ENCODE measurements at places on chromosomes 3 and 15.

GRCh38 chr3:112074616-112075497 is 11.3 kb upstream of the C3orf52 start:
- peak; percentile 90 for DNase-seq

DNA sequence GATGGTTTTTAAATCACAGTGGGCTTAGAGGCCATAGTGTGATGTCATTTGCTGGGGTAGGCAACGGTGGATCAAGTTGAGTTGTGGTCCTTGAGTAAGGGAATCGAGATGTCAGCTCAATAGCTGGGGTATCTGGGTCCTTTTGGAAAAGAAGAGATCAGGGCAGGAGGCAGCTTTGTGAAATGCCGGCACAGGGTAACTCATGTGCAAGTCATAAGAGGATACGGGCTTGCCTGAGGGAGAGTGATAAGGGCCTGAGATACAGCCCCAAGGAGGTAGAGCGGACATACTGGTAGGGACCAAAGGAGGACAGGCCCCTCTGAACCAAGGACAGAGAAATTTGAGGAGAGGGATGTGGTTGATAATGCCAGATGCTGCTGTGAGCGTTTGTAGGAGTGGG is 4.2 kb upstream of the FAM131A start:
- no peak for DNase-seq

GRCh38 chr3:197578376-197578775 is 22.6 kb upstream of the BDH1 start:
- no peak for DNase-seq

GRCh38 chr3:186843039-186843432 is 526 bp downstream of the ADIPOQ start:
- DNase-seq = no peak

DNA sequence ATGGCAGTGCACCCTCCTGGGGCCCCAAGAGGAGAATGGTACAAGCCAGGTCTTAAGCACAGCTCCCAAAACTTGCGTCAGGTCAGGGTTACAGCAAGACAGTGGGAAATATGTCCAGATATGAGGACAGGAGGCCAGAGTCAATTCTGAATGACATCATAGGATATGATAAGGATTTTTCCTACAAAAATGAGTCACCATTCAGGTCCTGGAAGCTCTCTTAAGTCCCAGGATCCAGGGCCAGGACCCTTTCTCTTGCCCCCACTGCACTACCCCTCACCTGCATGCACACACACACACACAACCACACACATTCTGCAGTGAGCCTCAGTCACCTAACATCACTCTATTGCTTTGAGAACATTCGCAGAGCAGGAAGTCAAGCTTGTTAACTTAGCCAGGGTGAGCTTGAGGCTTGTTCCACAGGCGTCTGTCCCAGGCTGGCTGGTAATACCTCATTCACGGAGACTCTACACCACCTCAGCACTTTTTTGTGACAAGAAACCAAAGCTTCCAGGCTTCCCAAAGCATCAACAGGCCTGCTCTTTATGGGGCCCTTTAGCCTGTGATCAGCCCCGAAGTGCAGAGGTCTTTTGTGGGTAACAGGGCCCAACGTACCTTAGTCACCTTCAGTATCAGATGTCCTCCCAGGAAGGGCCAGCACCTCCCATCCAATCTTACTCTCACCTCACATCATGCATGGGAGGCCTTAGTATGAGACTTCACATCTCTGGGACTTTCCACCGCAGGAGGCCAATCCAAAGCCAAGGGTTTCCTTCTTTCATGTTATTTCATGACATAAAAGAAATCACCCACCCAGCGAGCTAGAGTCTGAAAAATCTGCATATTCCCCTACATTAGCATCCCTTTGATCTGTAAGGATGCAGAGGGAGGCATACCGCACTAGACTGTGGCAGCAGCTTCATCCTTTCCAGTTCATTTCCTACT is 74.0 kb upstream of the LIPC start:
- DNase-seq = peak; percentile 28

- DNase-seq = no peak
Observed at GRCh38 chr3:24828011-24828410, 333.4 kb upstream of the THRB start.

DNA sequence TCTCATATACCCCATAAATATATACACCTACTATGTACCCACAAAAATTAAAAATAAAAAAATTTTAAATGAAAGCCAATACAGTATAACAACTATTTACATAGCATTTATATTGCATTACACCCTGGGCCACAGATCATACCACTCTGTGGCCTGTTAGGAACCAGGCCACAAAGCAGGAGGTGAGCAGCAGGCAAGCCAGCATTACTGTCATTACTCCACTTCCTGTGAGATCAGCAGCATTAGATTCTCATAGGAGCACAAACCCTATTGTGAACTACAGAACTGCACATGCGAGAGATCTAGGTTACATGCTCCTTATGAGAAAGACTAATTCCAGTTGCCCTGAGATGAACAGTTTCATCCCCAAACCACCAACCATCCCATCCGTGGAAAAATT is 17.4 kb downstream of the FILIP1L start:
- no peak for DNase-seq

- DNase-seq = no peak
Observed at GRCh38 chr3:66154444-66154861, 66.3 kb upstream of the SLC25A26 start.

DNA sequence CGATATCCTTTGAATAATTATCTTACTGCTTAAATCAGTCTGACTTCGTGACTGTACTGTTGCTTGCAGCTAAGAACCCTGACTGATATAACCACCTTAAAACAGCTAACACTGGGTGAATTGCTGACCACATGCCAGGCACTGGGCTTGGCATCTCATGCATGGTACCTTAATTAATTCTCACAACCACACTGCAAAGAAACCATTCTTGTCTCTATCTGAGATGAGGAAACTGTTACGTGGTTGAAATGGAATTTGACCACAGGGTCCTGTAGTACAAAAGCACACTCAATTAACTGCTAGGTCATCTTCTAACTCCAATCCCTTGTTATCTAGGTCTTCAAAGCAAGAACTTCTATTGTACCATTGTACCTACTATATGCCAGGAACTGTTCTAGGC is 92.7 kb upstream of the PRICKLE2 start:
- DNase-seq = peak; percentile 87

DNA sequence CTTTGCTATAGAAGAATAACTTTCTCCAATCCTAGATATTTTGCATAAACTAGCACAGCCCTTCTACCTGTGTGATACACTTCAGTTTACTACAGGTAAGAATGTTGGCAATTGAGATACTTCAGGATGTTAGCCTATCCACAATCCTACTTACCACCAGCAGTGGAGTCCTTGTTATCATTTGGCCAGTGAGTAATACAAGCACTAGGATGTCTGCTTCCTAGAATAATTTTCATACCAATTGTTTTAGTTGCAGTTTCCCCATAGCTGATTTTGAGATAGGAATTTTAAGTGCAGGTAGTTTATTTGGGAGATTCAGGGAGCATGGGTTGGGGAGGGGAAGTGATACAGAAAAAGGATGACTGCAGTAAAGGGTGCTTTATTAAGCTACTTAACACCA is 147.2 kb downstream of the EPHA6 start:
- no peak for DNase-seq

DNA sequence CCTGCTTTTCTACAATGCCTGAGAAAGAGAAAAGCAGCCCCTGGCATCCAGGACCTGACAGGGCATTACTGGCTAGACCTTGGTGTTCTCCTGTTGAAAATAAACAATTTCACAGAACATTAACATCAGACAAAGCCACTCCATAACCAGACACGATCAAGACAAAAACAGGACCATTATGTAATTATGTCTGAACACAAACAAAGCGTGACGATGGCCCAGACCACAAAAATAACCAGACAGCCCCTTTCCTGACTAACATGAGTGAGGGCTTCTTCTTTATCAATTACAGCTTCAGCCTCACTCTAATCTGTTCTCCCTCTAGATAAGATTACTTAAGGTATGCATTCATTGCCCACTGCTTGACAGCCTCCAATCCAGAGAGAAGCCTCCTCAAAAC is 172.7 kb upstream of the LMCD1 start:
- peak; percentile 33 for DNase-seq

DNA sequence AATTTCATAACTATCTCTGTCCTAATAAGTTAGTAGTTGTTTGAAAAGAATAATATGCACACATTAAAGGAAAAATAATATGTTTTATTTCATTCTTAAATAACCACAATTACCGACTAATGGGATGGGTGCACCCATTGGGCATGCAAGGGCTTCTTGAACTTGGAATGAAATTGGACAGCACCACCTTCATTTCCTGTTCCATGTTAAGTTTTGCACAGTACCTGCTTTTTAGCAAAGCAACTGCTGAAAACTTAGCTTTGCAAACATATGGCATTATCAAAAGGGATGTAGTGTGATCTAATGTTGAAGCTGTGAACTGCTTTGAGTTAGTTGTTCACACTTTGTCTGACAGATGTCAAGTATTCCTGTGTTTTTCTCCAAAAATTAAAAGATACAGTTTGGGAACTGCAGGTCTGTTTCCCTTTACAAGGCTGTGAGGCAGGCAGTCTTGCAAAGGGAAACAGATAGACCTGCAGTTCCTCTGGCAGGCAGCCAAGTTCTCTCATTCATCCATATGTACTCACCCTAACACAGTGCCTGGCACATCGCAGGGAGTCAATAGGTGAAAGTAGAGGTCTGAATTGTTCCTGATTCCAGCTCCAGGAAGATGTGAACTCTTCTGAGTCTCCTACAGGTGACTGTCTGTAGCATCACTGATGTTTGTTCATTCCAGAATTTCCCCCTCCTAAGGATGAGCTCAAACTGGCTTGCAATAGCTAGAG is 64.3 kb upstream of the GOLGA8B start:
- no peak for DNase-seq

DNA sequence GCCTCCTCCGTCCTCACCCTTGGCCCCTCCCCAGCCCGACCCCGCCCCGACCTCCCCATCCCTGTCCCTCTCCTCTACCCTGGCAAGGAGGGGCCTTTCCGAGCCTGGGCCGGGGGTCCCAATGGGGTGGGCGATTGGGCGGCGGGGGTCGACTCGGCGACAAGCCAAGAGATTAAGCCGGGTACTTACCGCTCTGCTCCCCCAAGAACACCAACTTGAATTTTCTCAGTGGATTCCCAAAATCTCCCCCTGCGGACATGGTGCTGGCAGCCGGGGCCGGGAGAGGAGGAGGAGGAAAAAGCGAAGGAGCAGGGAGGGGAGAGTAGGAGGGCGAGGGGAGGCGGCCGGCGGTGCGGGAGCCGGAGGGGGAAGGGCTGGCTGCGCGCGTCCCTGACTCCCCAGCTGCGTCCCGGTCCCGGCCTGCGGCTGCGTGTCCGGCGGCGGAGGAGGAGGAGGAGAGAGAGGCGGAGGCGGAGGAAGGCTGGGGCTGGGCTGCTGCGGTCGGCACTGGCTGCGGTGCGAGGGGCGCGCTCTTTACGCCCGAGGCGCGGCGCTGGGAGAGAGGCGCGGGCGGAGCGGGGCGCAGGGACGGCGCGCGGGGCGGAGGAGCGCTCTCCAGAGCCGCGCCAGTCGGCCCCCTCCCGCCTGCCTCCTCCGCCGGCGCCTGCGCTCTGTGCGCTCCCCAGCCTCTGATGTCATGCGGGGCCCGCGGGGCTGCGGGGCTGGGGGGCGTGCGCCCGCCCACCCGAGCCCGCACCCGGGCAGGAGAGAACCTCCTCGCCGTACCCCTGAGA is at the start of gene RAB6B:
Gene RAB6B, minus strand, starts transcription at position 675 of the 794 bp plus-strand sequence. Its CDS starts 416 bp downstream, at position 259.
- DNase-seq = peak; percentile 51

DNA sequence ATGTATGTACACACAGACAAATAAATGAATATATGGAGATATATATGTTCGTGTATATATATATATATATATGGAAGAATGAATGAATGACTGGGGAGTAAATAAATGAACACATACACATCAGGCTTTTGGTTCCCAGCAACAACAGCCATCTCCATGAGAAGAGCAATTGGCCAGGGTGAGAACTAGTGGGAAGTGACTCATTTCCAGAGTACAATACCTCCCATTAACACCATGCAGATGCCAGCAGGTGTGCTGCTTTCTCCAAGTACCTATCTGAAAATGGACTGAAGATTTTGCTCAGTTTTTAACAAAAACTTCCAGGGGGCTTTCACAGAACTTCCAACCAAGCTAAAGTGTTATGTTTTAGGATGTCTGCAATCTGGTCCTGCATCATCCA is 179.8 kb upstream of the SLC2A2 start:
- DNase-seq = no peak

DNA sequence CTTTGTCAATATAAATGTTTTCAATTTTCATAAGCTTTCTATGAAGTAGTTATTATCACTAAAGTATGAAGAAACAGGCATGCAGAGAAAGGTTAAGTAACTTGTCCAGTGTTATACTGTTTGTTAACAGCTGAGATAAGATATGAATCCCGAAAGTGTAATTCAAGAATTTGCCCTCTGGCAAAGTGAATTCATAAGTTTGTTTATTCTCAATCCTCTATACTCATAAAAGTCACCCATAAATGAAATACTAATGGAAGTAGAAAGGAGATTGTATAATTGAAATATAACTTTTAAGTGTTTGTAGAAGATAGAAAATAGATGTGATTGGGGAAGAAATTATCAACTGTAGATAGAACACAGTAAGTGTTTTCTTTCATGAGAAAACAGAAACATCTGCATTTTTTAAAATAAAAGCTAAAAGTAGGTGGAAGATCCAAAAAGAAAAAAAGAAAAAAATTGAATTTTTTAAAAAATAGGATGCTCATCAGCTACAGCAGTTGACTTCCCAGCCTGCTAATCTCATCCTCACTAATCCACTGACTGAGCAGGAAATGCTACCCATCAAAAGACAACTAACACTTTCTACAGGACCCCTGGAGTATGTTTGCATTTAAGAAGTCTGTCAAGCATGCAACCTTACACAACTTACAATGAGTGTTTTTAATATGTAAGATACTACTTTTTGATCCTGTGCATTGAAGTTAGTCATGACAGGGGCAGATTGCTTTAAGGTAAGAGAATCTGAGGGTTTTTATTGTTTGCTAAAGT is 878.1 kb downstream of the SI start:
- no peak for DNase-seq

- DNase-seq = no peak
Observed at GRCh38 chr3:151267066-151267465, 11.3 kb downstream of the P2RY14 start.

DNA sequence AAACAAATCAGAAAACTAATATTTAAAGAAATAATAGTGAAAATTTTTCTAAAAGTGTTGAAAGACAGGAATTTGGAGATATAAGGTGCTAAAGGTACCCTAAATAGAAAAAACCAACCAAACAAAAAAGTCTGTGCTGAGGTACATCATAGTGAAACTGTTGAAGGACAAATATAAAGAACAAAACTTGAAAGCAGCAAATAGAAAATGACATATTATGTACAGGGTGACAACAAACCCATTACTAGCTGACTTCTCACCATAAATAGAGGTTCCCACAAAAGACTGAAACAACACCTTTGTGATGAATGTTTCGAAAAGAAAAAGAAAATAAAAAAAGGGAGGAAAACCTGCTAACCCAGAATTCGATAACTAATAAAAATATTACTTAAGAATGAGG is 502.5 kb upstream of the NECTIN3 start:
- no peak for DNase-seq

- peak; percentile 37 for DNase-seq
Observed at GRCh38 chr3:183108001-183108449, 8.7 kb upstream of the MCCC1 start.
